ENCODE measurements at places on chromosomes 6 and 20.

GRCh38 chr6:139882234-139882633 lies 507.8 kb upstream of the CITED2 start:
- no peak for DNase-seq

- DNase-seq: no peak
Observed at GRCh38 chr6:83294676-83295075, 101.5 kb downstream of the RWDD2A start.

DNA sequence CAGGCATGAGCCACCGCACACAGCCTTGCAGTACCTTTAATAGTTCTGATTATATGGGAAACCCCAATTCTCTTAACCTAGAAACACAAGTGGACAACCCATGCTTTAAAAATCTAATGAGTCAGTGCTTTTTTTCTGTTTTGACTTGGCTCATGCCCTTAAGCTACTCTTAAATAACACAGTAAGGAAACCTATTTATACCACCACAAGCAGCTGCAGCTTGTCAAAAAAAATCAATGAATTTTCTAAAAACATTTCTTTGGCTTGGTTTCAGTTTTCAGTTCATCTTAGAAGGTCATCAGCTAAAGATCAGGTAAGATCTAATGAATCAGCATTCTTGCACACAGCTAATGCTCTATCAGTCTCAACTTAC lies 124.1 kb upstream of the DST start:
- no peak for DNase-seq

DNA sequence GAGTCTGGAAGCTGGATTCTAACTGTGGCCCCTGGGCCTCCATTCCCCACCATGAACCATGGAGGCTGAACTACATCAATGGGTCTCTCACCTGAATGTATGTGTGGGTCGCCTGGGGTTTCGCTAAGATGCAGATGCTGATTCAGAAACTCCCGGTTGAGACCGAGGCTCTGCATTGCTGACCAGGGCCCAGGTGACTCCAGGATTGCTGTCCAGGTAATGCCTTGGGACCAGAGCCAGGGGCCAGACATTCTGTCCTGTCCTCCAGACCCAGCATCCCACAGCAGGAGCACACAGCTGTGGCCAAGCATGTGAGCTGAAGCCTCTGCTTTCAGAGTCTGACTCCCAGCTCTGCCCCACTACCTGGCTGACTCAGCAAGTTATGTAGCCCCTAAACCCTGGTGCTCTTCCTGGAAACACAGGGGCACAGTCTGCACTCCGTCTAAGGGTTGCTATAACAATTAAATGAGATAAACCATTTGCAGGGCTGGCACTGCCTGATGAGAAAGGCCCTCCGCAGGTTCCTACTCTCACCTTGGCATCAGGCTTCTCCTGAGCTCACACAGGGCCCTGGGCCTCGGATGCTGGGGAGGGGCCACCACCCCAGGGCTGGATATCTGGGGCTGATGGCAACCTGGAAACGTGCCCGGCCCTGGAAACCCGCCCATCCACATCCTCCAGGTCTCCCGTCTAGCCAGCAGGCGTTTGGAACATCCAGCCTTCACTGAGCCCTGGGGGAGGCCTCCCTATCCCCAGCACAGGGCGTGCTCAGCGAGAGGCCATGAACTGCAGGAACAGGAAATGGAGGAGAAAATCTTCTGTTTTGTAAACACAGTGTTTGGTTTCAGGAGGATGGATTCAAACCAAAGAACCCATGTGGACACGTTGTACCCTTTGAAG lies 175.7 kb downstream of the DLL1 start:
- DNase-seq: no peak

DNA sequence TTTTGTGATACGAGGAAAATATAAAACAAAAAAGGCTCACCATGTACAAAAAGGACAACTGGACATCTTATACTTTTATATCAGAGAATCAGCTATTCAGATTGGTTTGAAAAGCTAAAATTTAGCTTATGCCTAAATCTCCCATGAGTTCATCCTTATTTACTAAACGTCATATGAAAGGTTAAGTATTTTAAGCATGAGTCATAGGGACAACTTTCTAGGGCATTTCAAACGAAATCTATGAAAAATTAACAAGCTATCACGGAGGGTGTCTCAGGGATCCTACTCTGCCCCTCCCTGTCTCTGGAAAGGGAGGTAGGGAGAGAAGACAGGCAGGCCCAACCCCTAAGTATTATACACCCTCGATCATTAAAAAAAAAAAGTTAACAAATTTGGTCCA lies 124.1 kb upstream of the LOC128125822 start:
- no peak for DNase-seq

GRCh38 chr6:51865996-51866395 lies 221.4 kb downstream of the PKHD1 start:
- no peak for DNase-seq

- no peak for DNase-seq
Observed at GRCh38 chr6:136599329-136600011, 49.2 kb upstream of the MAP7 start.

GRCh38 chr20:44183282-44183681 lies 3.7 kb downstream of the JPH2 start:
- DNase-seq: no peak

GRCh38 chr6:34015586-34015985 lies 130.3 kb downstream of the GRM4 start:
- peak; percentile 55 for DNase-seq

DNA sequence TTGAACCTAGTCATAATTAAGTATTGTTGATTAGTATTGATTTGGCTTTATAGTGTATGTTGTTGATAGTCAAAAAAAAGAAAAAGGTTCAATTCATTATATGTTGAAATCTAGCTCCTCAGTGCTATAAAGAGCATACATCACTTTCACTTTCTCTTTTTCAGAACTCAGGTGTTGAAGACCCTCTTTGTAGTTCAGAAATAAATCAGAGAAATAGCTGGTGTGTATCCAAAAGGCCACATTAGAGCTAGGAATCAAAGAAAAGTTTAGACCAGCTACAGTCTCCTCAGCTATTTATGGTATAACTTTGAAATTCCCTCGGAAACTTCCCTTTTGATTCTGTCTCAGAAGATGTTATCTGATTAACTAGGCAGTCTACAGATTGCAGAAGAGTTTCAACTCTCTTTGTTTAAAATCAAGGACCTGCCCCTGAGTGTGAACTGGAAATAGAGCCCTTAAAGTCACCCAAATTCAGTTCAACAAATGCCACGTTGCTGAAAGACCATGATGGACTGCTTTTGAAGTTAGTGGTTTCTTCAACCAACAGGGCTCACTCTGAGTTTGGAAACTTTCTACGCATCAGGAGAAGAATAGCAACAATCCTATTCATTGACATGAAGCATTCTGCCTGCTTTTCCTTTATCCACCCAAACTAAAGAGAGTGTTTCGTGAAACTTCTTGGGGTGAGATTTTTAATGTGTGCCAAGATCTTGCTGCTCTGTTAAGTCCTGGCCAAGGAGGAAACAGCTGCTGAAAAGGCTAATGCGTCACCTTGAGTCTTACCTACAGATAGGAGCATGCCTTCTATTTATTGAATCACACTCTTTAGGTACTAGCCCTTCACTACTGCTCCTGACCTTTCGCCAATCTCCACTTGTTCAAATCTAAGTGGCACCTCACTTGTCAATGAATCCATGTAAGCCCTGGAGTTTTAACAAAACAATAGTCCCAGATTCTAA lies 111.7 kb downstream of the TNFRSF21 start:
- DNase-seq: no peak

GRCh38 chr6:73207221-73207837 lies 18.0 kb downstream of the KHDC1L start:
- DNase-seq: no peak

GRCh38 chr6:3900744-3901336 lies 51.7 kb downstream of the FAM50B start:
- DNase-seq: no peak

- no peak for DNase-seq
Observed at GRCh38 chr6:37092923-37093727, 76.8 kb upstream of the PIM1 start.

DNA sequence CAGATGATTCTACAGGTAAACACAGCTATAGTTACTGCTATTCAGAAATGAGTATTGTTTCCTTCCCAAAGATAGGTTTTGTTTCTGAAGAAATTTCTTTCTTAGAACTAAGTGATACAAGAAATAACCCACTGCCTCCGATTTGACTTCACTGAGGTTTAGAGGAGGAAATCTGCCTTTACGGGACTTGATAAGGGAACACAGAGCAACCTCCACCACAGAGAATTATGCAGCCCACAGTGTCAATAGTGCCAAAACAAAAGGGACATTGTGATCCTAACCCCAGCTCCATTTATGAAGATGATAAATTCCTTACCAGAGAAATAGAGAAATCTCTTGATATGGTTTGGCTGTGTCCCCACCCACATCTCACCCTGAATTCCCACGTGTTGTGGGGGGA lies 164.6 kb downstream of the ZNF217 start:
- DNase-seq: no peak

GRCh38 chr6:82013561-82014530 lies 233.7 kb downstream of the IBTK start:
- DNase-seq: no peak

Measured in neuronal stem cell (in vitro differentiated cells).